Lower leg skin (tissue), 4 donors: ENCODE measurements at places on chromosomes 12 and 14. TPM values are rescaled to one million over a fixed set of nuclear protein-coding genes. Genes with fewer than 3 reads are reported as not detected.

ZC3H10 gene
- 4.4 TPM for total RNA-seq

KRT77 gene
- total RNA-seq, result 264 TPM

RALGAPA1 gene
- 51.7 TPM for total RNA-seq

NPFF gene
- total RNA-seq, result not detected

PHETA1 gene
- 37.3 TPM for total RNA-seq

ARHGEF25 gene
- total RNA-seq, result 4.3 TPM

DPF3 gene
- 1.1 TPM for total RNA-seq

GTF2A1 gene
- 32.1 TPM for total RNA-seq

KRT80 gene
- 281 TPM for total RNA-seq

RNASE3 gene
- not detected for total RNA-seq

FZD10 gene
- total RNA-seq, result 26.3 TPM

DNA sequence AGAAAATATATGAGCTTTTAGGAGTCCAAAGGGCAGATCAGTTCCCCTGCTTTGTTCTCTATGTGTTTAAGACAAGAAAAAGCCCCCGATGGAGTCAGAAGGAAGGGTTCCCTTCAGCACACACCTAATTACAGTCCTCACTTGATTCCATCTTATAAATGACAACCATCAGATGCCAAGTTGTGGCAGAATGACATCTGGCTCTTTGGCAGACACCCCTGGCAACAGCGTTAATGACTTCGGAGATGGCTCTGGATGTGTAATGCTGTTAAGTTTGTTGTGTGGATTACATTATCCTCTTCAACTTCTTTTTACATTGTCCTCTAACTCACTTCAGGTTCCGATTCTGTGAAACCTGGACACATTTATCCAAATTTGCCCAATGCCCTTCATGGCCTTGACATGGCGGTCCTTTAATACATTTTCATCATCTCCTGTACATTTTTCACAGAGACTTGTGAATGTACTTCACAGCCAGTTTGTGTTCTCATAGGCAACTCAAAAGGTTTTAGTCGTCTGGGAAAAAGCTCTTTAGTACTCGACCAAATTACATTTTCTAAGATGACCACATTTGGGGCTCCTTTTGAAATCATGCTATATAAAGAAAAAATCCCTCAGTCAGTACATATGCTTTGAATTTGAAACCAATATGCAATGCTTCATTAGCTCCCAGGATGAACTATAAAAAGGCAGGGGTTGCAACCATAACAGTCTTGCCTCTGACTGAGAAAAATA is 667.8 kb downstream of the NOVA1 start:
- no peak for DNase-seq

GRCh38 chr12:92597997-92598396 is 104.8 kb upstream of the PLEKHG7 start:
- DNase-seq, result no peak

GRCh38 chr12:53971129-53971528 is 1.8 kb upstream of the HOXC11 start:
- DNase-seq, result no peak

GRCh38 chr12:80598004-80598606 is 109.3 kb upstream of the MYF6 start:
- no peak for DNase-seq

DNA sequence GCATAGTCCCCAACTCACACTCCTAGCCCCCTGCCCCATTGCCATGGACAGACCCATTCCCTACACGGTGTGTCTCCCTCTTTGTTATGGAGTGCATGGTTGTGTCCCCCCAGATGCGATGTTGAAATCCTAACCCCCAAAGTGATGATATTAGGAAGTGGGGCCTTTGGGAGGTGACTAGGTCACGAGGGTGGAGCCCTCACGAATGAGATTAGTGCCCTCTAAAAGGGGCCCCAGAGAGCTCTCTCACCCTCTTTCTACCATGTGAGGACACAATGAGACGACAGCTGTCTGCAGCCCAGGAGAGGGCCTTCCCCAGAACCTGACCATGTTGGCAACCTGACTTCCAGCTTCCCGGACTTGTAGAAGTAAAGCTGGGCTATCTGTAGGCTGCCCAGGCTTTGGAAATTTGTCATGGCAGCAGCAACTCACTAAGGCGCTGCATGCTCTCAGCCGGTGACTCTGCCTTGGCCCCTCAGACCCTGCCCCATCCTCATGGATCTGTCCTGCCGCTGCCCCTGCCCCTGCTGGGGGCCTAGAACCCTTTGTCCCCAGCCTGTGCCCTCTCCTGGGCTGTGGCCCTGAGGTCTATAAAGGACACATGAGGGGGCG is 318.1 kb upstream of the RTL1 start:
- no peak for DNase-seq

GRCh38 chr12:113879658-113880057 is 86.5 kb downstream of the RBM19 start:
- no peak for DNase-seq

GRCh38 chr12:28602786-28603185 is 412.5 kb downstream of the CCDC91 start:
- DNase-seq, result no peak

DNA sequence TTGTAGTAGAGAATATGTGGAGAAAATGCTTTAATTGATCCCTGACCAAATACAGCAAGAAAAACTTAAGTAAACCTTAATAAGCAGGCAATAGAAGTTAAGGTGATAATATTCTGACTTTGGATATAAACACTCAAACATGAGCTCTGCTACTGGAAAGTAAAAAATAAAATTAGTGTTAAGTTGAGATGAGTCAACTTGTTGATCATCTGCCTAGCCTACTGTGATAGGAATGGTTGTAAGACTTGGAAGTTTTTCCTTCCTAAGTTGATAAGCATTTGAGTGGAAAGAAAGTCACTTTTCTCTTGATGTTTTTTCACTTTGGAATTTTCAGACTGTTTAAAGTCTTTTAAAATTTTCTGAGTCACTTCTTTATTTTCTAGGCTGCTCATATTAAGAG is 26.0 kb downstream of the ADIPOR2 start:
- no peak for DNase-seq

DNA sequence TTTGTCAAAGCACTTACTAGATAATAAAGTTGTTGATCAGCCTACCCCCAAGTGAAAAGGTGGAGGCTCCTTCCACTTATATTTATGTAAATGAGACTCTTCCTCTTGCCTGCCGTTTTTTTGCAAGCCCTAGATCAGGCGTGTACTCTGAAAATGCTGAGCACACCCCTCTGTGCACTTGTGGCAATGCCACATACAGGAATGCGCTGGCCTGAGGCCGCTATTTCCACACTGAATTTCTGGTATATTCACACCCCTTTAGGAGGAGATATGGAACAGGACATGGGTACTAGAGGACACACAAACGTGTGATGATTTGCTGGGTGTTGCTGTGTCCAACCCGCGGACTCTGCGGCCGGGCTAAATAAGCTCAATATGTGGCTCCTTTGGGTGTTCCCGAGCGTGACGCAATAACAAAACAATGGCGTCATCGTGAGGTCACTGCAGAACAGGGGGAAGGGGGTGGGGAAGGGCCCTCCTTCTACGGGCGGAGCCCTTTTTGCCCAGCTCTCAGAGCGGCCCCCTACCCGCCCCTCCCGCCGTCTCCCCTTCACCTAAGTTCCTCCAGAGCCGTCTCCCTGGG is 554 bp upstream of the TSPAN31 start:
- peak; percentile 72 for DNase-seq

DNA sequence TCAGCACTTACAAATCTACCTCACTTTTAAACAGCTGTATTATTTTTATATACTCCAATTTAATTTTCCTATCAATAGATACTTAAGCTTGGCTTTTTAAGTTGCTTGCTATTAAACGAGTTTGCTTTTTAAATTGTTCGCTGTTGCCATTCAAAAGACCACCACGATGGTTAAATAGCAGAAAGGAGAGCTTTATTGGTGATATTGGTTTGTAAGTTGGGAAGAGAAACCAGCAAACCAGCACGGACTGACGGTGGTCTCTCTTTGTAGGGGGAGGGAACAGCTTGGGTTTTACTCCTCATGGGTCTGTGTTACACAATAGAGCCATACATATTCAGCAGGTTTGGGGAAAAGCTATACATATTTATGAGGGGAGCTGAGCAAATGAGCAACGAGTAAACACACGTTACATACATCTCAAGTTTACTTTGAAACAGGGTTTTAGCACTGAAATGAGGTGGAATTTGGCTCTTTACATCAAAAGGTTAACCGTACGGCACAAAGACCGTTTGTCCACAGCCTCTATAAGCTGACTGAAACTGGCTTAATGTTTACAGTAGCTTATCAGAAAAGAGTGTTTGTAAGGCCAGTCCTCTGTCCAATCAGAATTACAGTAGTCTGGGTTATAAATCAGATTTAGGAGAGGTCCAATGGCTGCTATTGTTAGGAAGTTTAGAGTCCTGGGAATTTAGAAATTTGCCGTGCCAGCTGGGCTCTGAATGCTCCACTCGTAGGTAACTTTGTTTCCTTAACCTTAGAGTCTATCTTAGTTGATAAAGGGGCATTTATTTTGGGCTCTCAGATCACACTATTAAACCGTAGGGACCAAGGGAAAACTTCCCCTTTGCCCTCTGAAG is 69.7 kb upstream of the DHRS4 start:
- DNase-seq, result no peak

DNA sequence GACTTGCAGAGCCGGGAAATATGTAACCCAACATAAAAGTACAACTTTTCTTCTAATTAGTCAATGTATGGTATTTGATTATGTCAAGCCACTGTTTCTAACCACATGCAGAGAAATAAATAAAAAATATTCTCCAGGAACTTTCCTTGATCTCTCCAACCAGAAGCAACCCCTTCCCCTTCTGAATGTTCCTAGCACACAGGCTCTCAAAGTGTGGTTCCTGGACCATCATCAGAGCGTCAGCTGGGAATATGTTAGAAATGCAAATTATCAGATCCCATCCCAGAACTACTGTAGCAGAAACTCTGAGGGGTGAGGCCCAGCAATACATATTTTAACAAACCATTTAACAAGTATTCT is 21.0 kb upstream of the ITPR2 start:
- no peak for DNase-seq

DNA sequence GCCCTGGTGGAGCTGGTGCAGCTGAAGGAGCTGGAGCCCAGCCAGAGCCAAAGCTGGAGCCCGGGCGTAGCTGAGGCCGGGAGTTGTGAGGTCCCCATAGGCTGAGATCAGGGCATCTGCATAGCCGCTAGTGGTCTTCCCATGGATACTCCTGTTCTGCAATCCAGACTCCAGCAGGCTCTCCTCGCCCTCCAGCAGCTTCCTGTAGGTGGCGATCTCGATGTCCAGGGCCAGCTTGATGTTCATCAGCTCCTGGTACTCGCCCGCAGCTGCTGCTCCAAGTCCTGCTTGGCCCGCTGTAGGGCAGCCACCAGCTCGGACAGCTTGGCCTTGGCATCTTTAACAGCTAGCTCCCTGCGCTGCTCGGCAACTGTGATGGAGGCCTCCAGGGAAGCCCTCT is 966.1 kb downstream of the FSCB start:
- DNase-seq, result no peak

DNA sequence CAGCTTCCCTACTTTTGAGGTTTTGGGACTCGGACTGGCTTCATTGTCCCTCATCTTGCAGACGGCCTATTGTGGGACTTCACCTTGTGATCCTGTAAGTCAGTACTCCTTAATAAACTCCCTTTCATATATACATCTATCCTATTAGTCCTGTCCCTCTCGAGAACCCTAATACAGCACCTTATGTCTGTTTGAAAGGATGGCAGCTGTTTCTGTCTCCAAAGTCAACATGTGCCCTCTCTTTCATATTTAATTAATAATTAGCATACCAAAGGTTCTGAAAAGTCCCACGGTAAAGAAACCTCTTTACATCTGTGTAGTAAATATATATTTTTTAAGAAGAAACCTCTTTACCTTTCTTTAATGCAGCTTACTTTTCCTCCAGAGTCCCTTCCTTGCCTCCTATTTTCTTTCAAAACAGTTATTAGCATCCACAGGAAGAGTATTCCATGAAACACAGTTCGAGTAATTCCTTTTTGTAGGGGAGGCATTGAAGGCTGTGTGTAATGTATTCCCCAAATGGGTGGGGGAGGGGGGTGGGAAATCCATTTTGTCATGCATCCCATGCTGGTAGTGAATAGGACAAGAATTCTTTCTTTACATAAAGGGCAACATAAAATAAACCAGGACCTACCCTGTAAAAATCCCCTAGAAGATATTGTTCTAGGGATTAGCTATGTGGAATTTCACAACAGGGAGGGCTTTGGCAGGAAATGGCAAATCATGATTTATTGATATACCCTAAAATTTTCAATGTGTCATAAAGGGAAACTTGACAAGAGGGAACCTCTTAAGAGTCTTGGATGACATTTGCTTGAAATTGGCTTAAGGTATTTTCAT is 241.5 kb downstream of the SUDS3 start:
- DNase-seq, result no peak

DNA sequence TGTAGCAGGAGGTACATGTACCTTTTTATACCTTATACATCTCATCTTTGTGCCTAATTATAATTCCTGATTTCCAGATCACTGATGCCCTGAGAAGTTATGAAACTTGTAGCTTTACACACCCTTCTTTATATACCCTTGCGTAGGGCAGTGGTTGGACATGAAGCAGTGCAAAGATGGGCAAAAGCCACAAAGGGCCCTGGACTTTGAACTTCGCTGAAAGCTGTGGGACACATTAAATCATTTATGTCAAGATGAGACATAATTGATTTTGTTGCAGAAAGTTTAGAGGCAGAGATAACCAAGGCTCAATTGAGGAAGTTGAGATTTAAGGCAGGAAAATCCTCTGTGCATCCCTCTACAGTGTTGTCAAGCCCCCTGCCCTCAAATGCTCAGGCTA is 170.0 kb downstream of the SLC2A13 start:
- no peak for DNase-seq

GRCh38 chr12:122474324-122474716 is 26.4 kb downstream of the ZCCHC8 start:
- no peak for DNase-seq

DNA sequence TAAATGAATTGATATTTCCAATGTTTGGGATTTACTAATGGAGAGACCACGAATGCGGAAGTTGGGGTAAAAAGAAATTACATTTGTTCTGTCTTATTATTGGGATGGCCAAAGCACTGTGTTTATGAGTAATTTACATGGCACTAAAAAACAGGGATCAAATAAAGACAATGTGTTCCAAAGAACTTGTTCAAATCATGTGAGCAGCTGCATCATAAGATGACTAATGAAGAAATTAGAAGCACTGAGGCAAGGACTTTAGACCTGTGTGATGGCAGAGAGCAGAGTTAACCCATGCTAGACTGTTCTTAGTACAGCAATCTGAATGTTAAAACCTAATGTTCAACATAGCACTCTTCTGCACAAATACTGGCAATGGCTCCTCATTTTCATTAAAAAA is 34.3 kb upstream of the DCN start:
- no peak for DNase-seq

- DNase-seq, result no peak
These were observed 210.4 kb downstream of the DPY19L2 start for GRCh38 chr12:63457857-63458256.

GRCh38 chr12:115755725-115756085 is 521.8 kb downstream of the MED13L start:
- no peak for DNase-seq

- DNase-seq, result no peak
These were observed 213.7 kb upstream of the NPAS3 start for GRCh38 chr14:32724867-32725471.

DNA sequence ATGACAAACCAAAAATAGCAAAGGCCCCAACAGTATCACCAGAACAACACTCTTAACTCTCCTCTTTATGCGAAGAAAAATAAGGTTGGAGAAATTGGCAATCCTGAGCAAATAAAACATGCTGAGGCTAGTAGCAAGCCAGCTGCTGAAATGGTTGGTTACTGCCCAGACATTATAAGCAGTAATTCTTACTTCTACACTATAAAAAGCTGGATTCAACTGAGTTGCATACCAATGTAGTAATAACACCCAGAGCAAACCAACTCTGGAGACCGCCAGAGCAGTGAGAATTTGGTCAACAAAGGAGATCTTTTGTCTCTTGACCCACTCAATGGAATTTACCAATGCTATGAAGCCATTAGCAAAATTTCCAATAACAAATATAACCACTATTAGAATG is 628 bp downstream of the TAS2R30 start:
- no peak for DNase-seq
